ENCODE measurements at places on chromosomes 6 and 20.
A peak's percentile ranks its signal among the peaks of the same experiment; 100 is the strongest.

DNA sequence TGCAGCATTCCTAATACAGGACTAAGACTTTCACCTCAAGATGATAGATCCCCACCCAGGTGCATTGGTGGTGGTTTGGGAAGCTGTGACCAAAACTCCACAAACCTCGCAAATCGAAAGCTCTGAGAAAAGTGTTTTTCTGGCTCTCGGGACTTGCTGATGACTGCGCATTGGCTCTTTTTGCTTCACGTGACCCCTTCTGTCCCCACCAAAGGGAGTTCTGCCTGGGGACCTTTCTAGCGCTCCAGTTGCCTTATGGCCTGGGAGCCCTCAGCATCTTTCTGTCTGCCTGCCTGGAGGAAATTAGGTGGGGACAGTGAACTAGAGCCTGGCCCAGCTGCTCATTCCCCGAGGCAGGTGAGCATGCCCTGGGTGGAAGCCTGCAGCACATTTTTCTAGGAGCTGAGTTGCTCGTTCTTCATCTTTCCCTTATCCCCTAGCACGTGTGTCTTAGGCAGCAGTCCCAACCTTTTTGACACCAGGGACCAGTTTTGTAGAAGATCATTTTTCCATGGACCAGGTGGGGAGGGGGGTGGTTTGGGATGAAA lies 90.2 kb downstream of the TXNDC5 start:
- no peak for DNase-seq

GRCh38 chr6:43246301-43247113 lies 3.2 kb downstream of the TTBK1 start:
- DNase-seq = no peak

- no peak for DNase-seq
Observed at GRCh38 chr20:1278993-1279392, 12.9 kb downstream of the SNPH start.

GRCh38 chr20:37381621-37382471 lies 35.9 kb downstream of the SRC start:
- DNase-seq = no peak

DNA sequence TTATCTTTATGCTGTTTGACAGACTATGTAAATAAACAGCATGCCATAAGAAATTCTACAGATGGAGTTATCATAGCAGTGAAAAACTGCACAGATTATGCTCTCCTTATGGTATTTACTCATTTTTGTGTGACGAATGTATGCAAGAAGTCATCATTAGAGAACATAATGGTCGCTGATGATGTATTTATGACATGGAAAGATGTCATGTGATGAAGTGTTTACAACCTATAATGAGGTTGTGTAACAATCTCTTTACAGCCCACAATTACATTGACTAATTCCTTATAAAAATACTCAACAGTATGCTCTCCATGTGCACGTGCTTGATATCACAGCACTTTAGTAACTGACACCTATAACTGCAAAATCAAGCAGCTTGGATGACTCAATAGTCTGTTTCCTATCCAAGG lies 192.4 kb downstream of the BMP2 start:
- no peak for DNase-seq

DNA sequence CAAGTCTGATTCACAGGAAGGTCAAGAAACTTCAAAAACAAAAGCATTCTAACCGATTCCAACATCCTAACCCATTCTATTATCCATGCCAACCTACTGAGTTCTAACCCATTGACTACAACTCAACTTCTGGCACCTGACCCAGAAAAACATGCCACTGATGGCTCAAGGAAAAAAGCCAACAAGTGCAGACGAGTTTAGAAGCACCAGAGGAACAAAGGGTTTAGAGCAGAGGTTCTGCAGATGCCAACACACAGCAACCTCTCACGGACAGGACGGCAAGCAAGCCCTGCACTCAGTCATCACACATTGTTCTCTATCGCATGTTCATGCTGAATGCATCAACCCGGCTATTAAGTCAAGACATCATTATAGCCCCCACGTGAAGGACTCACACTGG lies 25.2 kb upstream of the MC3R start:
- no peak for DNase-seq

DNA sequence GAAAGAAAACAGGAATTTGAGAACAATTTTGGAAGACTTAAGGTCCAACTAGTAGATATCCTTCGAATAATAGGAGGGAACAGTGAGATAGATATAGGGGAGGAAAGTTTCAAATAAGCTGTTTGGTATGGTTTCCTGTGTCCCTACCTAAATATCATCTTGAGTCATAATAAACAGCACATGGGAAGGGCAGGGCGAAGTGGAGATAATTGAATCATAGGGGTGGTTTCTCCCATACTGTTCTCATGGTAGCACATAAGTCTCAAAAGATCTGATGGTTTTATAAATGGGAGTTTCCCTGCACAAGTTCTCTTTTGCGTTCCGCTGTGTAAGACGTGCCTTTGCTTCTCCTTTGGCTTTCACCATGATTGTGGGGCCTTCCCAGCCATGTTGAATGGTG lies 39.5 kb upstream of the ENPP5 start:
- no peak for DNase-seq

DNA sequence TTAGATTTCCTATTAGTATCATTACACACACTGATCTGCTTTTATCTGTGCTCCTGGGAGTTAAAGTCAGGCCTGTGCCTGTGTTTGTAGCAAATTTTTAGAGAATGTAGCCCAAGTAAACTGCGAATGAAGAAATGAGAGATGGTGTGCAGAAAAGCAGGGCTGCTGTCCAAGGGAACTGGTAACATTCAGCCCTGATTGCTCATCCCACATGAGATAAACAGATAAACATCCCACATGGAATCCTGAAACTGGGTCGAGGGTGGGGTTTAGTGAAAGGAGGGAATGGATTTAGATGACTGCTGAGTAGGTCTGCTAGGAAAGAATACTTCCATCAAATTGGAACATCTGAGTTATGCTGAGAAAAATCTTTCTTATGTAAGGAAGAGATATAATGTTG lies 69.1 kb downstream of the GRIK2 start:
- DNase-seq = no peak

DNA sequence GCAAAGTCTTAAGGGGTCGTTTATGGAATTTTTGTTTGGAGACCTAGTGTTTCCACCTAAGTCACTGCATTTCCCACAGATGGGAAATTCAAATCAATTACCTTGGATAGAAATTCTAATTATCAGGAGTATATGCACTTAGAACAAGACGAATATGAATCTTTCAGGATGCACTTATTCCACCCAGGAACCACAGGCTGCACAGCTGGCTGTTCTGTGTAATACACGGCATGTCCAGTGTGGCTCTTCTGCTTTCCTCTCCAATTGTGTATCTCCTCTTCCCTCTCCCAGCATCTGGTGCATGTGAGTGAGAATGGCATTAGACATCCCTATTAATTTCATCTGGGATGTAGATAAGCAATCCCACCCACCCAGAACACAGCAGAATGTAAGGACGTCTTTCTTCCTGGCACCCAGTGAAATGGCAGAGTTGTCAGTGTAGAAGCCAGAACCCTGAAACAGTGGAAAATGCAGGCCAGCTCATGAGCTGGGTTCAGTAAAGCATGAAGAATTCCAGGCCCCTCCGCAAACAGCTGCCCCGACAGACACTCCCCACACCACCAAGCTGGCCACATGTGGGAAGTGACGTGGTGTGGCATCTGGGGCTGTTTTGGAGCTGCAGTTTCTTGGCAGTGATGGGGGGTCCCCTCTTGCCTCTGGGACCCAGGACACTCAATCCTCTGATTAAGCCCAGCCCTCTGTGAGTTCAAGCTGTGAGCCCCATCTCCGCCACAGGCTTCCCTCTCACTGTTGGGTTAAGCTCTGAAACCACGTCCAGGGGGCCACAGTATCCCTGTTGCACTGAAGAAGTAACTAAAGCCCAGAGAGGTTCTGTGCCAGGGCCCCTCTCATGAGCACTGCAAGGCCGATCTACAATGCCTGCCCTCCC lies 180.1 kb upstream of the CST7 start:
- DNase-seq = no peak

DNA sequence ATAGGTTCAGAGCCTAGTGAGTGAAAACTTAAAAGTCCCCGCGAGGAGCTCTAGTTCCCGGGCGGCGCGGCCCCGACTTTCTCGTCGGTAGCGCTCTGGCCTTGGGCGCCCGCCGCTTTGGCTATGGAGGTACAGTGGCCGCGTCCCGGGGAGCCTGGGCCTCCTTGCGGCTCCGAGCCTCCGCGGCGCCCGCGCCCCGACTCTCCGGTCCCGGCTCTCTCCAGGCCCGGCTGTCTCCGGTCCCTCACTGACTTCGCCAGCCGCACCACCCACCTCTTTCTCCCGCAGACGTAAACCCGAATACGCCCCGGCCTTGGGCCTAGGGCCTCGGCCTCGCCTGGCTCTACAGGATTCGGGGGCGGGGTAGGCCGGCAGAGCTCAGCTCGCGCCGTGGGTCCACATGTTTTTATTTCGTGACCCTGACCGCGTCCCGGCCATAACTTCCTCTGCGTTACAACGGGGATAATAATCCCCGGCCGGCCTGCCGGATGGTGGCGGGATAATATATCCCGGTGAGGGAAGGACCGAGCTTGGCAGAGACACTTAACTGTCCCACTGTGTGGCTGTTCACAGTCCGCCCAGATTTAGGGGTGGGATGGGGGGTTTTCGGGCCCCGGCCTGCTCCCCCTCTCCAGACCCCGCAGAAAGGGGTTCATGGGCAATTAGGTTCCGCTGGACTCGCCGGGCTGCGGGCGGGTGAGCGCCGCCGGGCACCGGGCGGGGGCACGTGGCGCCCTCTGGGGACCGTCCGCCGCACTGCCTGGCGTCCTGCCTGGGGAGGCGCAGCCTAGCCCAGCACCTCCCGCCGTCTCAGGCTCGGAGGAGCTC lies 10.0 kb upstream of the TBX18 start:
- DNase-seq = no peak

GRCh38 chr20:51029963-51030920 lies 7.3 kb upstream of the KCNG1 start:
- DNase-seq = peak; percentile 40

DNA sequence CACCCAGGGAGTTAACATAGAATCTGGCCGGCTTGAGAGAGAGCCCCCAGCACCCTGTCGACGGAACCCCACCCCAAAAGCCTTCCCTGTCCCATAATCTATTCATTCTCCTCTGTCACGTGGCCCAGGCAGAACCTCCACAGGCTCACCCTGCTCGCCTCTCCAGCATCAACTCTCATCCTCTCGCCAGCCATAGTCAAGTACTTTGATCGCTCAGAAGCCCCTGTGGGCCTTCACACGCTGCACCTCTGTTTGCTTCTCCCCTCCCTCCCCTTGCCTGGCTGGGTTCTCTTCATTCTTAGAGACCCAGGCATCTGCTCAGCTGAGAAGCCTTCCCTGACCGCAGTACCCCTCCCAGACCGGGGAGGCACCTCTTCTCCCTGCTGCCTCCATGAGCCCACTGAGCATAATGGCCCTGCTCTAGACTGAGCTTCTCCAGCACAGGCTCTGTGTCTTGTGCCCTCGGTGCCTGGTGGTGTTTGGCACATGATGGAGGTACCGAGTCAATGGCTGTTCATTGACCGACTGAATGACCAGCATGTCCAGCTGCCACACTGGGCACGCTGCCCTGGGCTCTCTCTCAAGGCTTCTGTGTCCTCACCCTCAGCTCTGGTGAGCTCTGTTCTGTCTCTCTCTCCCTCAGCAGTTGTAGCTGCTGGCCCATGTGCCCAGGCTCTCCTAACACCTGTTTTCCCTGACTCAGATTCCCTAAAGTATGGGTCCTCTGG lies 33.7 kb downstream of the PKIG start:
- no peak for DNase-seq

DNA sequence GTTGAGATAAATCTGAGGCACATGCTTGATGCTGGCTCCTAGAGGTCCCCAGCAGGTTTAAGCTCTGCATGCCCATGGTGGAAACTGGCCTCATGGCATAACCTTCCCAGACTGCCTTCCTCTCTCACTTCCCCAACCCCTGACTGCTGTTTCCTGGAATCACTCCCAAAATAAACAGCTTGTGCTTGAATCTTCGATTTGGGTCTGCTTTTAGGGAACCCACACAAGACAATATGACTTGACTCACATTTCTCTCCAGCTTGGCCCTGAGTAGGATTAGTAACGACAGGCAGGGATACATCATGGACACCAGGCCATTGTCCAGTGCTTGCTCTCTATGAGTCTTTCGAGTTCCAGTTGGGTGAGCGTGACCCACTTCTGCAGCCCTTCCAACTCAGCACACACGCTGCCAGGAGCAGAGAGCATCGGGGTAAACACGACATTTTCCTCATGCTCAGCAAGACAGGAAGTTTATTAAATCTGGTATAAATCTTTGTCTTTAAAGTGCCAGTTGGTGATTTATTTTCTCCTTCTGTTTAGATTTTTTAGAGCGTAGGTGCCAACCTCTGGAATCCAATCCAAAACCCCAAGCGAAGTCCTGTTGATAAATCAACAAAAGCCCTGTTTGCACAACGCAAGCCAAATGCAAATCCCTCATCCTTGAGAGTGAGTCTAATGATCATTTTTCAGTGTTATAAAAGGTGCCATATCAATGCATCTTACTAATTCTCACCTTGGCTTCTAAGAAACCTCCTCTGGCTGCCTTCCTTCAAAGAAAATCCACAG lies 135.0 kb downstream of the FOXA2 start:
- no peak for DNase-seq

DNA sequence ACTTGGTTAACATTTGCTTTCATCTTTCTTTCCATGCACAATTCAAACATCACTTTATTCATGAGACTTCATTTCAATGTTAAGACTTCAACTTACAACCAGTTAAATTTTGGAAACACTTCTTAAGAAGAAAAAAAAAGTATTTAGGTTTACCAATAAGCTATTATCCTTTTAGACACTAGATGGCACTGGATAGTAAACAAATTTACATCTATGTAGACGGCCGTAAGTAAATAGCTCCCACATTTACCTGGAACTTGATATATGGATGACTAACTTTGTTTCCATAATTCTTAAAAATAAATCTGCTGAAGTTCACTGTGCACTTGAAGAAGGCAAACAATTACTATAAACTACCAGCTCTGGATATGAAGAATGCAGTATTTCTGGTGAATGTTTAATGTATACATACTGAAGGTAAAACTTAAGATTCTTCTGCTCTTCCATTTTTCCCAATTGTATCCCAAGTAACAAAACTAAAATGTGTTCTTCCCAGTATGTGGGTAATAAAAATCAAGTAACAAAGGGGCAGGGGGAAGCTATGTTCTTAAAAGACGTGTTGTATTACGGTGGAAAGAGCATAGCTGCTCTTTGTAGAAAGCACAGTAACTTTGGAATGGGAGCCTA lies 130.6 kb upstream of the C6orf118 start:
- DNase-seq = peak; percentile 3

DNA sequence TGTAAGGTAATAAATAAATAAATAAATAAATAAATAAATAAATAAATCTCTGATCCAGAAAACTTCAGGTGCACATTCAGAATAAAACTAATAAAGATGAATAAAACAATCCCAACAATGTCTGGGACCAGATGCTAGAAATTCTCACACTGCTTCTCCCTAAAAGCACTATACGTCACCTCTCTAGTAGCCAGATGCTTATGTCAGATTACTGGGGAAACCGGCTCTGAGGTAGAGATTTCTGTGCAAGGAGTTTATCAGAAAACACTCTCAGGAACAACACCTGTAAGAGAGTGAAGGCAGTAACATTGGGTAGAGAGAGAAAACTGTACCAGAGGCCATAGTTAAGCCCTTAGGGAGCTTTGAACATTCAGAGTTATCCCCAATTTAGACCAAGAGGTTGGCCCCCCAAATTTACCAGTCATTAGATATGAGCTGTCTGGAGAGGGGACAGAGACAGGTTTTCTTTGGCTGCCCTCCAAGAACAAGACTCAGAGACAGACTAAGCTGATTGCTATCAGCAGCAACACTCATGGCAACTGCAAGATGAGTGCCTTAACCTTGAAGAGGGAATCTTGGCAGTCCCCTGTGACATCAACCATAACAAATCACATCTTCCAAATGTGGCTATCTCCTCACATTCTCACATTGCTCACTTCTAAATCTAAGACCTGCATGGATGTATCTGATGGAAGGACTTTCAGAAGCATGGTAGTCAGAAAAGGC lies 151.2 kb upstream of the BMP5 start:
- no peak for DNase-seq

- DNase-seq = no peak
Observed at GRCh38 chr6:103908898-103909297, 950.8 kb downstream of the HACE1 start.

Measured in GM04504 (cell line).